OCI-LY7 (cell line): ENCODE measurements at places on chromosomes 2 and 18.

GRCh38 chr18:35180455-35180854 is 60.4 kb upstream of the ZNF397 start:
- no peak for DNase-seq

- DNase-seq: no peak
Measured at GRCh38 chr2:177407031-177407430, 14.5 kb downstream of the AGPS start.

GRCh38 chr18:45156946-45157345 is 458.3 kb upstream of the SLC14A2 start:
- DNase-seq: no peak

GRCh38 chr2:142052220-142052863 is 78.5 kb downstream of the LRP1B start:
- no peak for DNase-seq

DNA sequence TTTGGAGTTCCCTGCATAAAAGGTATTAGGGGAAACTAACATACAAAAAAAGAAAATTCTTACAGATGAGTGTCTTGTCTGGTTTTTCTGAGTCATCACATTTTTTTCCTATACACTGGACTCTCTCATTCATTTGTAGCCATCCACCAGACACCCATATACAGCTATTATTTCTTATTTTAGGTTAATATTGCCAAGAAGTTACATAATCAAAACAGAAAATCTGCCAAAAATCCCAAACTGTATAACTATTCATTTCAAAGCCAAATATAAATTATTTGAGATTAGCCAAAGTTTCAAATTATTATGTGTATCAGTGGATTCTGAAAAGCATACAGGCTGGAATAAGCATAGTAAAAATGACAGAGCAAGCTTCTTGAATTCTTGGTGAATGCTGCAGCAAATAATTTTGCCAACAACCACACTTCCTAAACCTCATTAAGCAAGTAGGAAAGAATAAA is 191.2 kb downstream of the NCKAP5 start:
- DNase-seq: no peak

- DNase-seq: no peak
Measured at GRCh38 chr2:161283926-161284325, 24.3 kb upstream of the PSMD14 start.

DNA sequence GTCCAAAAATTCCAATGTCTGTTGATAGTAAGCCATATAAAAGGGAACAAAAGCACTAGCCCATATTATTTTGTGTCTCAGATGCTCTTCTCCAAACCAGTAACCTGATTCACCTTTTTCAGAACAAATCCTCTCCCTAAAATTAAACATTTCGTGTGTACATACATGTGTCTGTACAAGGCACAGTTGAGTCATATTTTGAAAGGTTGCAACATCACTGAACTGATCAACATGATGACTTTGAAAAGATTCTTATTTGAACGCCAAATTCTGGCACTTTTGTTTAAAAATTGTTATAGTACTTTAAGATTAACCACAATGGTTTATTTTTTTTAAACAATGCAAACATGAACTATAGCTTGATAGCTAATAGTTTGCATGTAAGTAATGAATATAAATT is 102.5 kb downstream of the RIT2 start:
- no peak for DNase-seq

DNA sequence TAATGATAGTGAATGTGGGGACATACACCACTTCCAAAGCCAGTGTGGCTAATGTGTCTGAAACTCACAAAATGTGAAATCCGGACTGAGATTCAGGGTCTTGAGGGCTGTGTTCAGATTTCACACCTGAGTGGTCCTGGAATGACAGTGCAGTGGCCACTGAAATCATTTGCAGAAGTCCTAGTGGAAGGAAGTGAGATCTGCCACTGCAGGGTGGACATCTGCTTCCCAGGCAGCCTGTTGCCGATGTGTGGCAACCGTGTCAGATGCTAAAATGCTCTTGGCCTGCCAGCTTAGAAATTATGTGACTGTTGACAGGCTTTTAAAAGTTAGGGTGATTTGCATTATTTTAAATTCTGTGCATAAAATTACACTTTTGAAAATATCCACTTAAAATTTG is 77.8 kb upstream of the TMEM200C start:
- DNase-seq: no peak

DNA sequence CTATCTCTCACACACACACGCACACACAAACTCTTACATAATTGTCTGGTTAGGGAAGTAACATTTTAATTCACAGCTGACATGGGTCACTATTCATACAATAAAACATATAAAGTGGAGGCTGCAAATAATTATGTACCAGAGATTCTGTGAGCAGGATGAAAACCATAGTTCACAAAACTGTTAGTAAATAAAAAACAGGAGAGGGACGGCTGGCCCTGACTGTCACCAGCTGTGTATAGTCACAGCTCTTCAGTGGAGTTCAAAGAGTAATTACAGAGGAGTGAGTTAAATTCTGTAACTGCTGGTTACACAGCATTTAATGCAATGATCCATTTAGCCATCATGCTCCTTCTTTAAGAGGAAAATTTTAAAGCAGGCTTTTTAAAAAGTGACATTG is 76.9 kb downstream of the NRXN1 start:
- DNase-seq: no peak

DNA sequence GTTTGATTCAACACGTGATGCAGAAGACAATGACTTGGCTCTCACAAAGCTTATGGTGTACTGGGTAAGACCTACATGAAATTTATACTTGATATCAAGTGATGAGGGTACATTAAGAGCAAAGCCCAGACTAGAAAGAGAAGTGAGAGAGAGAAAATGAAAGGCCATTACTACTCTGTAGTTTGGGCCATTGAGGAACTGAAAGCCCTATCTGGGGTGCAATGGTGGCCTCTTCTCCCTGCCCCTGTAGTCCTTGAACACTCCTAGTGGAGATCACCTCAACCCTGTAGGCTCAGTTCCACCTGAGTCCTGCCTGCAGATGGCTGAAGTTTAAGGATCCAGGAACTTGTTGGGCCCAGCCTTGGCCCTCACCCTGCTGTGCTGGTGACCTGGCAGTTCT is 569.8 kb upstream of the MEX3C start:
- DNase-seq: peak; percentile 5

- no peak for DNase-seq
Measured at GRCh38 chr2:127101048-127101611, 5.8 kb downstream of the BIN1 start.

- DNase-seq: peak; percentile 4
Measured at GRCh38 chr2:27582129-27582694, 630 bp upstream of the ZNF512 start.

GRCh38 chr2:68925295-68925896 is 27.3 kb downstream of the GKN2 start:
- peak; percentile 79 for DNase-seq

GRCh38 chr2:142131010-142131669 is at the start of gene LRP1B:
TSS of gene LRP1B (minus strand) at chr2:142131016. CDS start at chr2:142130729, 287 bp downstream.
- DNase-seq: no peak

DNA sequence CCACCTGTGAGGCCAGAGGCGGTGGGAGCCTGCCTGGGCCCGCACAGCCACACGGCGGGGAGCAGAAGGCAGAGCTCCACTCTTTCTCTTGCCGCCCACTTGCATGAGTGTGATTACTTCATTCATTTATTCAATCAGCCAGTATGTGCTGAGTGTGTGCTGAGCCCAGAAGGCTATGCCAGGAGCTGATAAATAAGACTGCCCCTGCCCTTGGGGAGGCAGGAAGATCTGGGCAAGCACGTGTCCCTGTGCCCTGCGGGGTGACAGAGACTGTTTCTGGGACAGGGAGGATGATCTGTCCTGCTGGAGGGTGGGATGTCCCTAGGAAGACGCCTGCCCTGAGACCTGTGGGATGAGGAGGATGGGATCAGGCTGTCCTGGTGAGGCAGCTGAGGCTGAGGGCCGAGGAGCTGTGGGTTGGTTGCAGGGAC is 250.8 kb downstream of the DYSF start:
- DNase-seq: no peak

- DNase-seq: no peak
Measured at GRCh38 chr2:141508806-141509595, 621.8 kb downstream of the LRP1B start.

DNA sequence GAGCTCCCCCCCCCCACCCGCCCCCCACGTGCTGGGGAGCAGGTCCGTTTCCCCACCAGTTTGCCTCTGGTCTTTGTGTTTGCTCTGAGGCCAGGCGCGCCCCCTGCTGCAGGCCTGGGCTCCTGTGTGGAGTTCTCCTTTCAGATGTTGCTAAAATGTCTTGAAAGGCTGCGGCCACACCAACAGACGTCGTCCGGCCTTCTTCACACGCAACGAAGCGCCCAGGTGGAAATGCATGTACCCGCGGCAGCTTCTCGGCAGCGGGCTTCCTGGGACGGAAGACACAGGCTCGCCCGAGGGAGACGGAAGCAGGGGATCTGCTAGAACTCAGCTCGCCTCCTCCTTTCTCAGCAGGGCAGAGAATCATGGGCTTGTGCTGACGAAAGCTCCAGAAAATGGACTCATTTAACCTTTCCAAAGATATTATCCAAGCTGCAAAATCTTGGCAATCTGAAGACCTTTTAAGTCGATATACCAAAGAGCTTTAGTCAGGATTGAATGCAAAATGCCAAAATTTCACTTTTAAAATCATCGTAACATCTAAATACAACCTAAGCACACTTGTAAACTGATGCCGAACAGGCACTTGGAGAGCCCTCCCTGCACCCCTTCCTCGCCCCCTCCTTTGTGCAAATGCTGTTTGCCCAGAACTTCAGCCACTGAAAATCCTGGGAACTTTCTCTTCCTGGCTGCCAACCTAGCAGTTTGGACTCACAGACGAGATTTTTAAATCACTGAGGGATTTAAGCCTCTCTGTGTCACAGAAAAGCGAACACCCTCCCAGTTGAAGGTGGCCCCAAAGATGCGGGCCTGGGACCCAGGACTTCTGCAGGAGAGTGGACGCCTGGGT is 125.5 kb upstream of the ZNF516 start:
- DNase-seq: peak; percentile 24

GRCh38 chr18:49016648-49017539 is 66.1 kb upstream of the SMAD7 start:
- no peak for DNase-seq

- no peak for DNase-seq
Measured at GRCh38 chr2:38159597-38159996, 83.6 kb upstream of the CYP1B1 start.

- peak; percentile 16 for DNase-seq
Measured at GRCh38 chr2:213545481-213545880, 261.2 kb downstream of the SPAG16 start.

GRCh38 chr2:135836596-135837270 is at the start of gene LCT:
TSS of gene LCT (minus strand) at chr2:135837184. CDS start at chr2:135837169, 15 bp downstream.
- no peak for DNase-seq

- DNase-seq: no peak
Measured at GRCh38 chr2:33458248-33458819, 18.1 kb upstream of the RASGRP3 start.

DNA sequence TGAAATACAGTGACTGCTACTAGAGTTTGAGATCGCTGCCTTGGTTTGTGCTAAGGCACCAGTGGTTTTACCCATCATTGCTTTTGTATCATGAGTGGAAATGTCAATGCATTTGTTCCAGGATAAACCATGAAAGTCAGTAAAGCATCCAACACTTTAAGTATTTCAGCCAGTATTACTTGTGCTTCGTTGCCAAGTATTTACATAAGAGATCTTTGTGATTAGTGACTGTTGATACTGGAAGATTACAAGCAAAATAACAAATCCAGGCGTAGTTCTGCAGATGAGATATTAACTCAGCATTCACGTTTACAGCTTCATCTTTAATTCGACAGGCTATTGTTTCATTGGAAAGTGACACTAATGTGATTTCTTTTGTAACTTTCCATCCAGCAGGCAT is 90.3 kb upstream of the B3GNT7 start:
- no peak for DNase-seq
